Caki2 (cell line): ENCODE measurements at places on chromosomes 3 and 15. TPM values are rescaled to one million over a fixed set of nuclear protein-coding genes. Genes with fewer than 3 reads are reported as not detected.

- no peak for DNase-seq
Measured at GRCh38 chr3:94822298-94822697, 759.4 kb downstream of the NSUN3 start.

DNA sequence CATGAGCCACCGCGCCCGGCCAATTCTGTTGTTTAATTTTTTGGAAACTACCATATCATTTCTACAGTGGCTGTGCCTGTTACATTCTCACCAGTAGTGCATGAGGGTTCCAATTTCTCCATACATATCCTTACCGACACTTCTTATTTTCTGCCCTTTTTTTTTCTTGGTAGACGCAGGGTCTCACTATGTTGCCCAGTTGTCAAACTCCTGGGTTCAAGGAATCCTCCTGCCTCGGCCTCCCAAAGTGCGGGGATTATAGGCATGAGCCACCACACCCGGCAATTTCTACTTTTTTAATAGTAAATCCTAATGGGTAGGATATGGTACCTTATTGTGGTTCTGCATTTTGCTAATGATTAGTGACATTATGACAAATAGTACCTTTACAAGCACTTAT is 9.6 kb downstream of the AMIGO3 start:
- DNase-seq, result no peak

NOP10 gene
- 154 and 204 TPM in 2 replicates for total RNA-seq

CCDC54 gene
- total RNA-seq, result not detected in 2 replicates

PLSCR1 gene
- 46.7 and 47.6 TPM in 2 replicates for total RNA-seq

SAMMSON gene
- 0.10 and 0.78 TPM in 2 replicates for total RNA-seq

GRCh38 chr15:64843991-64844390 is 2.3 kb downstream of the PLEKHO2 start:
- DNase-seq, result no peak

DNA sequence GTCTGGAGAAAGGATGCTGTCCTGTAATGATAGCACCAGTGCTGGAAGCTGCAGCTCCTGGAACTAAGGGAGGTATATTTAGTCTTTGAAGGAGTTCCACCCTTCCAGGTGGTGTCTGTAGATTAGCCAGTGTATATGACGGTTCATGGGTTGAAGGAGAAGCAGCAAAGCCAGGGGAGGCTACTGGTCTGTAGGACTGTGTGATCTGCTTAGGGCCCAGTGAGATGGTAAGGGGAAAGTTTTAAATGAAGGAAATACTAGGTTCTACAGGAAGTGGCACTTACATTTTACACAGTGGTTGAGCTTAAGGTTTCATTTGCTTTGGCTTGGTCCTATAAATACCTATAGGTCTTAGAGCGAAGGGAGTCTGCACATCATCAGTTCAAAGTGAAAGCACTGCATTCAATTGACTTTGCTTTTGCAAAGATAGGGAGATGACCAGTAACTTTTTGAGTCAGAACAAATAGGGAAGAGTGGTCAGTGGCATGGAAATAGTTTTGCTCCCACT is 5.6 kb downstream of the SLC25A38 start:
- no peak for DNase-seq

DNA sequence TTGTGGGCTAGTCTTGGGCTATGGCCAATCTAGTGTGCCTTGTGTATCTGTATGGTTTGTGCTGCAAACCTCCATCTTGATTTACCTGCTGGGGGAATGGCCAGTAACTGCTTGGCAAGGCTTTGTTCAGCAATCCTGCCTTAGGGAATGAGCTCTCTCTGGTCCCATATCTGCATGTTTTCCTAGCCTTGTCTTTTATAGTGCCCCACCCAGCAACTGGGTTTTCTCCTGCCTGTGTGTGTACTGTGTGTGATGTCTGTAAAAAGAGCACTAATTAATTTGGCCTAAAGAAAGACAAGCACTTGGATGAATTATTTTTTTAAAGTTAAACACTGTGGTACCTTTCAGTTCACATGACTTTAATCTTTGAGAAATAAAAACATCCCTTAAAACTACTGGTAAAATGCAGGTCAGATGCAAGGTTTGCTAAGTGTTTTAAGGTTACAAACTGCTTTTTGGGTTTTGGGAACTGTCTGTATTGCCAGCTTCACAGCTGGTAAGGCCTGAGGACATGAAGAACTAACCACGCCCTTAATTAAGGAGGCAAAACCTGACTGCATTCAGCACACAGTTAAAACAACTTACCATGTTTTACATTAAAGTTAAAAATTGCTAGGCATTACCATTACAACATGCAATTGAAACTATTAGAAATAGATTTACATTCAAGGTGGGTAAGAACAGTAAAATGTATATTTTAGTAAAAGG is 1169.2 kb downstream of the OTOL1 start:
- no peak for DNase-seq

GOLGA8T gene
- 0.23 TPM in 1 of 2 replicates, not detected in the other for total RNA-seq

DNA sequence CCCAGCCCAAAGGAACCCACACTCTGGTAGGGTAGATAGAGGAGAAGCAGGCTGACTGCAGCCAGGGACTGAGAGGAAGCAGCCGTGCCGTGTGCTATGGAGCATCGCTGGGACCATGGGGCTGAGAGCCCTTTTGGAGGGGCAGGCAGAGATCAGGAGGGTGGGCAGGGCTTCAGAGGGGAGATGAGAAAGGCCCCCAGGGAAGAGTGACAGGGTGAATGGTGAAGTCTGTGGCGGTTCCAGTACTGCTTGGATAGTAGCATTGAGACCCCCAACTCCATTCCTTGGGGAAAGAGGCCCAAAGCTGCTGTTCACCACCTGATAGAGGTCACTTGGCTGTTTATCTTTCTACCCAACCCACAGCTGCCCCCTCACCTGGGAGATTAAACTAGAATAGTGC is 80.0 kb upstream of the MRPS22 start:
- no peak for DNase-seq

DNA sequence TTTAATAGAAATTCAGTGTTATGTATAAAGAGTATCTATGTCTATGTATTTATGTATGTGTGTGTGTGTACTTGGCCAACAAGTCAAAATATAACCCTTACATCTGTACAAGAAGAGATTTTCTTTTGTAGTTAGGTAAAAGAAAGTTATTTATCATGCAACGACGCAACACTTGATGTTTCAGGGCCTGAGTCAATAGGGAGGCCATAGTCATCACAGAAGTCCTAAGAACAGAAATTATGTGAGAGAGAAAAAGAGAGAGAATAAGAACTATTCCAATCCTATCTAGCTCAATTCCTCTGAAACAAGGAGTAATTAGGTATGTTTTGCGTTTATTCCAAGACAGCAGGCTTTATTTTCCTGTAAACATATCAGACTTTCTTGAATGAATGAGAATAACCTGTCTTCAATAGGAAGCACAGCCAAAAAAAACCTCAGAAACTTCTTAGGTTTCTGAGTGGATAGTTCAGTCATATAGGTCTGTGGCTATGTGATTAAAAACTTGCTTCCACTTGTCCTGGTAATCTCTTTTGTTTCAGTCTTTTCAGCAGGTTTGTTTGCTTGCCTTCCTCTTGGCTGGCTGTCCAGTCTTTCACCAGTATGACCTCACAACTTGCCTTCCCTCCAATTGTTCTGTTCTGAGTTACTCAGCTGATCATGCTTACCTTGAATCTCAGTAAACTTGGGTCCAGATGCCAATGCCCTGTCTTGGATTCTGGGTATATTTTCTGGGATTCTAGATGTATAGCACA is 382.4 kb upstream of the GBE1 start:
- no peak for DNase-seq

GOLGA6B gene
- total RNA-seq, result not detected in 2 replicates

DNA sequence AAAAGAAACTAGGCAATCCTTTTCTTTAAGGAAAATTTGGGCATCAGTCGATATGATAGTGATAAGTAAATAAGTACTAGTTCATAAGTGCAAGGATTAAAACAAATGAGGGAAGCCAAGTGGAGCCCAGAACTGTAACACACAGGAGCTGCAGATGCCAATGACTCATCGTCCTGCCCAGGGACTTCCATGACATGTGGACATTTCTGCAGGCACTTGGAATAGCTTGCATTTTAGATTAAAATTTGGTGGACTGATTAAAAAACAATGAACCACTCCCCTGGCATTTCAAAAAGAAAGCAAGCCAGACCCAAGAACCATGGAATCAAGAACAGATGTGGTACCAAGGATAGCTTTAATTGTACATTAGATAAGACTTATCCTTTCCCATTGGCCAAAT is 2.9 kb downstream of the SAMD7 start:
- DNase-seq, result peak; percentile 27

GRCh38 chr3:185270262-185270955 is 16.6 kb upstream of the EHHADH start:
- no peak for DNase-seq

GRCh38 chr15:92166751-92167405 is 226.8 kb upstream of the ST8SIA2 start:
- DNase-seq, result no peak

- DNase-seq, result no peak
Measured at GRCh38 chr3:148718982-148719862, 21.5 kb downstream of the AGTR1 start.

GRCh38 chr15:89654301-89654761 is 936 bp downstream of the KIF7 start:
- no peak for DNase-seq

TMEM212 gene
- not detected in 2 replicates for total RNA-seq

DNA sequence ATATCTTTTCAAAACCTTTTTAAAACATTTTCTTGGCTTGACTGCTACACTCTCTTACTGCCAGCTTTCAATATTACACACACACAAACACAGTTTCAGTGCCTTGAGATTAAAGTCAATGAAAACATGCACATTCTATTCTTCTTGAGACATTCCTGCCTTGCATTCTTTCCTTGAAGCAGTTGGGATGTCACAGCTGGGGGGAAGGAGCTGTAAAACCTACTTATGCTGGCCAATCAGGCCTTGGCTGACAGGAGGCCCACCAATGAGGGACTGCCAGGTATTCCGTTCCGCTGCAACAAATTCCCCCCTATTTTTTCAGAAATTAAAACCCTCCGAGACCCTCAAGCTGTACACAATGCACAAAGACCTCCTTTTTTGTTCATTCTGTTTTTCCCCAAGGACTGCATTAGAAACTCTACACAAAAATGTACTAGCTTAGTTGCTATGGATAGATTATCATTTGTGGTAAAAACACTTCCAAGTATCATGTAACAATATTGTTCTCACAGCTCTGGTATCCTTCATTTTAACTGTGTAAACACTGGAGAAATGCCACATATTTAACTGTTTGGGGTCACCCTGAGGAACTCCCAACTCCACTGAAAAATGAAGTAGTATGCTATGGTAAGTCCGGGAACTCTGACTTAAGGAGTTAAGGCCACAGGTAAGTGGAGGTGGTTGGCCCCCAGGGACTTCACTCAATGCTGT is 18.5 kb downstream of the FSTL1 start:
- no peak for DNase-seq

GRCh38 chr3:178584722-178585380 is 48.6 kb downstream of the KCNMB2 start:
- DNase-seq, result no peak

- DNase-seq, result peak; percentile 33
Measured at GRCh38 chr15:86021281-86022264, 58.1 kb upstream of the AGBL1 start.

SLC22A13 gene
- total RNA-seq, result not detected in 2 replicates

- DNase-seq, result peak; percentile 74
Measured at GRCh38 chr3:174409086-174409743, 449.9 kb upstream of the NAALADL2 start.

- peak; percentile 8 for DNase-seq
Measured at GRCh38 chr15:81091889-81092558, 42.0 kb upstream of the CFAP161 start.
